ENCODE measurements at places on chromosomes 7 and 10.
A peak's percentile ranks its signal among the peaks of the same experiment; 100 is the strongest.

- DNase-seq, result peak; percentile 83
Observed at GRCh38 chr7:54773472-54774399, 14.7 kb upstream of the SEC61G start.

DNA sequence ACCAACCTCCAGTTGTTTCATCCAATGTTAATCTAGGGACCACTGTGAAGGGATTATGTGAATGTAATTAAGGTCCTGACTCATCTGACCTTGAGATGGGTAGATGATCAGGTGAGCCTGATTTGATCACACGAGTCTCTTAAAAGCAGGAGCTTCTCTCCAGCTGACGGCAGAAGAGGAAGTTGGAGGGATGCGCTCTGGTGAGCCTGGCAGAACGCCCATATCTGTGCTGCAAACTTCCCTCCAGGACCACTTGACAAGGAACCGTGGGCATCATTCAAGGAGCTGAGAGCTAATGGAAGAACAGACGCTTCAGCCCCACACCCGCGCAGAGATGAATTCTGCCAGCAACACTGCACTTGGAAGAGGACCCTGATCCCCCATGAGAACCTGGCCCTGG lies 642.4 kb downstream of the TNS3 start:
- no peak for DNase-seq

DNA sequence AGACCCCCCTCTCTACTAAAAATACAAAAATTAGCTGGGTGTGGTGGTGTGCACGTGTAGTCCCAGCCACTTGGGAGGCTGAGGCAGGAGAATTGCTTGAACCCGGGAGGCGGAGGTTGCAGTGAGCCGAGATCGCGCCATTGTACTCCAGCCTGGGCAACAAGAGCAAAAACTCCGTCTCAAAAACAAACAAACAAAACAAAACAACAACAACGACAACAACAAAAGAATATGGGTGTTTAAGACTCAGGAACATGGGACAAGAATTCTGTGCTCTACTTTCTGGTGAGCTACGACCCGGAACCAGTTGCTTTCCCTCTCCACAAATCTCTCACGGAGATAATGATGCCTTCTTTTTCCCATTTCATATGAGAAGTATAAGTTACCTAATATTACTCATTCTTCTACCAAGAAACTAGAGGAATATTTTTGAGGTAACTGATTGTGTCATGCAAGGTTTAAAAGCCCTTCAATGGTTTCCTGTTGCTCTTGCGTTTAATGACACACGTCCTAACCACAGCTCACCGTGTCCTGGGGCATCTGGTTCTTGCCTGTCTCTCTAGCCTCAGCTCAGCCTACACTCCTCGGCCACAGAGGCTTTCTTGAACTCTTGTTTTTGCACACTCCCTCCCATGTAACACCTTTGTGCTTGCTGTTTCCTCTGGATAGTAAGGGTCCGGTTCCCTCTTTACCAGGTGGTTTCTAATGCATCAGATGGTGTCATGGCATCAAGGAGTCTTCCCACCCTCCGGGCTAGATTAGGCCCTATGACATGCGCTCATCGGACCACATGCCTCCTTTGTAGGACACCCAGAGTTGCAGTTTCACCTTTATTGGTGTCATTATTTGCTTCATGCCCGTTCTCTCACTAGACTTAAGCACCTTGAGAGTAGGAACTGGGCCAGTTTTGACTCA lies 67.5 kb downstream of the PFKFB3 start:
- DNase-seq, result no peak

GRCh38 chr7:135601182-135601581 lies 43.5 kb downstream of the NUP205 start:
- DNase-seq, result no peak

- no peak for DNase-seq
Observed at GRCh38 chr10:34730726-34731125, 84.4 kb downstream of the PARD3 start.

GRCh38 chr10:70584909-70585544 lies 17.5 kb downstream of the PRF1 start:
- DNase-seq, result no peak

DNA sequence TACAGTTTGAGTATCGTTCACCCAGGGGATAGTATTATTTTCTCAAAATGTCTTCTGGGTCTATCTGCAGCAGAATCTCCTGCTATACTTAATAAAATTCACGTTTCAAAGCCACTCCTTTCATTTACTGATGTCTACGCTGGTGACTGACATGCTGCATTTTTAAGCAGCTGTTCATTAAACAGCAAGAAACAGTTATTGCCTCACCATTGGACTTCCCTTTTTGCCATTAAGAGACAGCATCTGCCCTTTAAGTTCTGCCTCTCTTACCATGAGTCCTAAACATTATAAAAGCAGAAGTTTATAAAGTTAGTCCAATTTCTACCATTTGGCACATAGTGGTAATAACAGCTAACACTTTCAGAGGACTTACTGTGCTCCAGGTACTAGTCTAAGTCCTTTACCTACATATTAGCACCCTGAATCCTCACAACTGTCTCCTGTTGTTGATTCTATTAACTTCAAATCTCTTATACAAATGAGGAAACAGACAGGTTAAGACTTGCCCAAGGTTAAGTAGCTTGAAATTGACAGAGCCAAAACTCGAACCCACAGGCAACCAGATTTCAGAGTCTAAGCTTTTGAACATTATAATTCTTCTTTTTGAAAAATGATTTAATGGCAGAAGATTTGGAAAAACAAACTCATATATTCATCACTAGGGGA lies 169.5 kb downstream of the SNX13 start:
- DNase-seq, result no peak

DNA sequence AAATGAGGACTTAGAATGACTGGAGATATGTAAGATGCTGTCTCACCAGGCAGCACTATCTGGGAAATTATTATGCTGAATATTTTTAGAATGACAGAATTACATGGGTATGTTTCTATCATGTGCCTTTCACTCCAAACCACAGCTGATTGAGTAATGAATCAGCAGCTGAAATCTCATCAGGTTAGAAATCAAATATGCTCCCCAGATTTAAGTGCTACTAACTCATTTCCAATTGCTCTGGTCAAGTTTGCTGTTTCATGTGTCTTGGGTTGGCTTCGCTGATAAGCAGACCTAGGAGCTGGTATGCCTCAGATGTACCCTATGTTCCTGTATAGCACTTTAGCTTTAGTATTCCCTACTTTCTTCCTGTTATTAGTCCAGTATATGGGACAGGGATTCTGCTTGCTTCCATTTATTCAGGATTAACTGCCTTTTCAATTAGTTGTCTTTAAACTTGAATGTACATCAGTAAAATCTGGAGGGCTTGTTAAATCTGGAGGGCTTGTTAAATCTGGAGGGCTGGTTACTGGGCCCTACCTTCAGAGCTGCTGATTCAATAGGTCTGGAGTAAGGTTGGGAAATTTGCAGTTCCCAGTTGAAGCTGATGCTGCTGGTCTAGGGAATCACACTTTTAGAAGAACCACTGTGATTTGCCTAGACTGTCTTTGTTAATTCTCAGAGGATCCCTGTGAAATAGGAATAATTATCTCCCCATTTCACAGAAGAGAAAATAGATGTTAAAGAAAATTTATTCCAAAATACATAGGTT lies 172.9 kb downstream of the DKK1 start:
- no peak for DNase-seq

DNA sequence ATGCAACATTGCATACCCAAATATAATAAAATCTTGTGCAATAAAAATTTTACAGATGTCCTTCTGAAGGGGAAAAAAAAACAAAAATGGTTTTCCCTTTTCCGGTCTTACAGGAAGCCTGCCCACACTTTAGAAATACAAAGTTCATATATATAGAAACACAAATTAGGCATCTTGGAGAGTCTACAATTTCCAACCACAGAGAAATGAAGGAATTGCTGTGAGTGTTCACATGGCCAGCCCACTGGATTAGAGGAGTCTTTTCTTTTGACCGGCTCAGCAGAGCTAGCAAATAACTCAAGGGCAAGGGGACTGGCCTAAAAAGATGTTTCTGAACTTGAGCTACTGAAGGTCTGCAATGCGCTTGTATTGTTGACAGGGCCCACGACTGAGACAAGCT lies 92.4 kb downstream of the GLI3 start:
- DNase-seq, result no peak

GRCh38 chr7:155418941-155419755 lies 38.8 kb upstream of the EN2 start:
- no peak for DNase-seq

DNA sequence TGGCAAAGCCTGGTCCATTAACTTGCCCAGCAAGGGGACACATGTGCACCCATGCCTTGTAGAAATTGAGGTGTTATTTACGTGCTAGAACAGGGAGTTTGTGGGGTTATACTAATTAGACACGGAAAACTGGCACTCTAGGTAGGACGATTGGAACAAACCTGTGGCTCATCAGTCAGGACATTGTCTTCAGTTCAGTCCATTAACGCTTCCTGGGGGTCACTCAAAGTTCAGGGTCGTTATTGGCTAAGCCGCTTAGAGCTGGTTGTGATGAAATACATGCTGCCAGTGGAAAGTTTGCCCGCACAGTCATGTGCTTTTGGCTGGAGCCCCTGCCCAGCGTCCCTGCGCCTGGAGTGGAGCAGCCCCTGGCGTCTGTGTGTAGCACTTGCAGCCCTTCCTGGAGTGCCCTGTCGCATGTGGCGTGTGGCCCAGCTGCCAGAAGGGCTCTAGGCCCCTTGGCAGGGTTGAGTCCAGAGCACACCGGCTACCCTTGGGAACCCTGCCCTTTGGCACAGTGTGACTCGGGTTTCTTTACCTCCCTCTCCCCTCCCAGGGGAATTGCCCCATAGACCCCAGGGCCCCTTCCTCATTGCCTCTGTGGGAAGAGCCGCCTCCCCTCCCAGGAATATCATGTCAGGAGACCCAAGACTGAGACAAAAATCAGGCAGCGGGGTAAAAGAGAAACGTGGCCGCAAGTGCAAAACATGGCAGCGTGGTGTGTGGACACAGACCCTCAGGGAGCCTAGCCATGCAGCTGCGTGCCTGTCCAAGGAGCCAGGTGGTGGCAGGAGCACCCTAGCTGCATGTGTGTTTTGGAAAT lies 9.8 kb downstream of the ZNF775 start:
- peak; percentile 59 for DNase-seq

- DNase-seq, result no peak
Observed at GRCh38 chr7:148911626-148912025, 27.5 kb upstream of the EZH2 start.

DNA sequence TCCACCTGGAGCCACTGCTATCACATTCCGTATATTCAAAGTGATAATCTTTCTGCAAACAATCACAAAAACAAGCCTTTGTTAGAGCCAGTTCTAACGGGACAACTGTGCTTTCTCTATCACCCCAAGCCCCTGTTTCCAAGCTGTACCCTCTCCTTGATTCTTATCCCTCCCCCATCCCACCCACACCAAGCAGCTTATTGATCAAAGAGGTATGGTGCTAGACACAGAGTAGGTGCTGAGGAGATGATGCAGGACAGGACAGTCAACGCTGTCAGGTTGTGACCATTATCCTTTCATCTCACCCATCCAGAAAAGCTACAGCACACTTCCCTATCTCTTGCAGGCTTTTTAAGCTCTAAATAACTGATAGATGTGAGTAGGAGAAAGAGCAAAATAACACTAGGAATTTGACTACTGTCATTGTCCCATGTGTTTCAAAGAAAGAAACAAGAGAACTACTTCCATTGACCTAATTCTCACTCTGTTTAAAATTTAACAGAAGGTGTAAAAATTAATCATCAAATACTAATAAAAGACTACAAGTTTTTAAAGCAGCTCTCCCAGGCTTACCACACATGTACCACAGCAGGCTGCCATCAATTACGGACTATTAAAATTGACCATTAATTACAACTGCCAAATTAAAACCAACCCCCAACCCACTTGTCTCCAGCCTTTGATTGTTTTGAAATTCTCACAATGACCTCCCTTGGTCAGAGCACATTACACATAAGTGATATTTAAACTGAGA lies 94.3 kb downstream of the ELAPOR2 start:
- DNase-seq, result no peak

- no peak for DNase-seq
Observed at GRCh38 chr7:43808410-43808809, 49.9 kb downstream of the BLVRA start.

GRCh38 chr7:151468217-151469018 lies 28.5 kb upstream of the CRYGN start:
- DNase-seq, result no peak

- no peak for DNase-seq
Observed at GRCh38 chr7:116426428-116427156, 72.9 kb upstream of the CAV2 start.

DNA sequence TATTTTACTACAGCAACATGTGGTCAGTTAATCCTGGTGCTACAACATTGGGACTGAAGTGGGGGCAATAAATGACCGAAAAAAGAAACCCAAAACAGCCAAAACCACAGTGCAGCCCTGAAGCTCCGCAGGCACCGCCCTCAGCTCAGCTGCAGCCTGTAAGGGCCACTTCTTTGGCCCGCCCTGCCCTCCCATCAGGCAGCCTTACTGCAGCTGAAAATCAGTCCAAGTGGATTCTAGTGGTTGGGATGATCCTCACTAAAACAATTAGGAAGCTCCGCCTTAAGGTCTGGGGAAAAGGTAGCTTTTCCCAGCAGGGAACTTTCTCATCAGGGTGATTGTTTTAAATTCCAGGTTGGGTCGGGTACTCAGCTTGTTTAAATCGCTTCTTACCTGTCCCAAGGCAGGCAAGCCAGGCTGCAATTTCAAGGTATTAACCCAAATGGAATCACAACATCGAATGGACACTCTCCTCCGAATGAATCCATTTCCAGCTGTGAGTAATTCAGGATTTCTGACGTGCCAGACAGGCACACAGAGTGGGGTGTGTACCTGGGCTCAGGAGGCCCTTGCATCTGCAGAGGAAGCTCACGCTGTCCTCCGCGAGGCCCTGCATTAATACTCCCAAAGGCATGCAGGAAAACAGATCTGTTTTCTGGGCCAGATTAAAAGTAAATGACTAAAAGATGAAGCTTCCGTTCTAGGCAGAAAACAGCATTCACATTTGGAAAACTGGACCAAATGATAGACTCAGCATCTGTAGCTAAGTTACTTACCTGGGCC lies 104.3 kb downstream of the CREB5 start:
- DNase-seq, result peak; percentile 57

GRCh38 chr7:33388332-33388731 lies 259.0 kb downstream of the BBS9 start:
- no peak for DNase-seq

- DNase-seq, result no peak
Observed at GRCh38 chr7:39392151-39392550, 174.1 kb upstream of the YAE1 start.

DNA sequence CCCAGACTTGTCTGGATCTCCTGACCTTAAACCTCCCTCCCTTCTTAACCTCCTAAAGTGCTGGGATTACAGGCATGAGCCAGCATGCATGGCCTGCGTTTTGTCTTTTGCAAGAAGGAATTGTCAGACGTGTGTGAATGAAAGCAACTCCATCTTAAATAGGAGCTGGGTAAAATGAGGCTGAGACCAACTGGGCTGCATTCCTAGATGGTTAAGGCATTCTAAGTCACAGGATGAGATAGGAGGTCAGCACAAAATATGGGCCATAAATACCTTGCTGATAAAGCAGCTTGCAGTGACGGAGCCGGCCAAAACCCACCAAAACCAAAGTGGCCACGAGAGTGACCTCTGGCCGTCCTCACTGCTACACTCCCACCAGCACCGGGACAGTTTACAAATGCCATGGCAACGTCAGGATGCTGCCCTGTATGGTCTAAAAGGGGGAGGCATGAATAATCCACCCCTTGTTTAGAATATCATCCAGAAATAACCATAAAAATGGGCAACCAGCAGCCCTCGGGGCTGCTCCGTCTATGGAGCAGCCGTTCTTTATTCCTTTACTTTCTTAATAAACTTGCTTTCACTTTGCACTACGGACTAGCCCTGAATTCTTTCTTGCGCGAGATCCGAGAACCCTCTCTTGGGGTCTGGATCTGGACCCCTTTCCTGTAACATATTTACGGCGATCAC lies 41.2 kb upstream of the SDK1 start:
- DNase-seq, result peak; percentile 30

- no peak for DNase-seq
Observed at GRCh38 chr7:50920031-50920635, 137.4 kb upstream of the GRB10 start.

Data from hindlimb muscle (tissue), 1 donor.